ENCODE measurements at places on chromosomes 12 and 14.

DNA sequence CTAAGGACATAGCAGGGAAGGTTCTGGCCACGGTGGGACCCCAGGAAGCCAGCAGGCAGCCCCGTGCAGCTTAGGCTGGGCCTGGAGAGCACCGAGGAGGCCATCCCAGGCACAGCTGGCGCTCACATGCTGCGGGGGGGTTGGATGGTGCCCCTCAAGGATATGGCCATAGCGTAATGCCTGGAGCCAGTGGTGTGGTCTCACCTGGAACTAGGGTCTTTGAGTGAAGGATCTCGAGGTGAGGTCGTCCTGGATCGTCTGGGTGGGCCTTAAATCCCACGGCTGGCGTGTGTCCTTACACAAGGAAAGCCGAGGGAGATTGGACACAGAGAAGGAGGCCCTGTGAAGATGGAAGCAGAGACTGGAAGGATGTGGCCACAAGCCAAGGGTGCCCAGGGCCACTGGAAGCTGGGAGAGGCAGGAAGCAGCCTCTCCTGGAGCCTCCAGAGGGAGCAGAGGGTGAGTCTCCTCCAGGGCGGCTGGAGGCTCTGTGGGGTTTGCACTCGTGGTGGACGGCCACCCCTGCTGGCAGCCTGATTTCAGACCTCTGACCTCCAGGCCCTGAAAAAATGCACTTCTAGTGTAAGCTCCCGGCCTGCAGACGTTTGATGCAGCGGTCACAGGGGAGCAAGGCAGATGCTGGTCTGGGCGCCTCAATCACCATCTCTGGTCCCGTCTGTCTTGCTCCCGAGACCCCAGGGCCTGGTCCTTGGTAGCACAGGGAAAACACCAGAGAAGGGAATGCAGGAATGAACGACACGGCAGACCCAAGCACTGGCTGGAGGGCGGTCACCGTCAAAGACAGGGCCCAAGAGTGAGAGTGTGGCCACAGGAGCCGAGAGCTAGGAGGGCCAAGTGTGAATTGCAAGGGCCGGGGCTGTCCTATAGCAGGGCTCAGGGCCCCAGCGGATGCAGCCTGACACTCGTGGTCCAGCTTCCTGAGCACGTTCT is 218.6 kb downstream of the KIF26A start:
- DNase-seq = no peak

GRCh38 chr14:81868172-81868571 is 334.5 kb upstream of the SEL1L start:
- DNase-seq = no peak

GRCh38 chr14:46840944-46841720 is 189.6 kb upstream of the RPL10L start:
- no peak for DNase-seq

DNA sequence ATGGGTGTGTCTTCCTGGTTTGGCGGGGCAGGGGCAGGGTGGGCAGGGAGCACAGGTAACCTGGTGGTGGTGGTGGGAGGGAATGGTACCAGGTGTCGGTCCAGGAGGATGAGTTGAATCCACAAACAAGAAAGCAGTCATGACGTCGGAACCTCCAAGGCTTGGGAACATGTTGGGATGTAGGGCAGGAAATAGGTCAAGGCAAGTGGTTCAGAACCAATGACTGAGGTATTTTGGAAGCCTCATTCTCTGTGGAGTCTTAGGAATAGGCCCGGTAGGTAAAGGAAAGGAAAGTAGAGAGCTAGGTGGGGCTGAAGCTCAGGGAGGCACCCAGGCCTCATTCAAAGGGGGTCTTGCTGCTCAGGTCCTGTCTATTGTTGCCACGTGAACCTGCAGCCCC is 39.1 kb upstream of the TMED10 start:
- DNase-seq = no peak

- no peak for DNase-seq
Measured at GRCh38 chr12:28936711-28937110, 212.4 kb upstream of the FAR2 start.

- no peak for DNase-seq
Measured at GRCh38 chr12:104888481-104888880, 69.6 kb downstream of the SLC41A2 start.

GRCh38 chr12:6627616-6628015 is 8.1 kb downstream of the LPAR5 start:
- DNase-seq = no peak

GRCh38 chr12:124586756-124587155 is 19.3 kb upstream of the NCOR2 start:
- no peak for DNase-seq
